ENCODE measurements at places on chromosomes 2 and 18.

GRCh38 chr2:160742667-160743066, 249.1 kb upstream of the RBMS1 start:
- no peak for DNase-seq

DNA sequence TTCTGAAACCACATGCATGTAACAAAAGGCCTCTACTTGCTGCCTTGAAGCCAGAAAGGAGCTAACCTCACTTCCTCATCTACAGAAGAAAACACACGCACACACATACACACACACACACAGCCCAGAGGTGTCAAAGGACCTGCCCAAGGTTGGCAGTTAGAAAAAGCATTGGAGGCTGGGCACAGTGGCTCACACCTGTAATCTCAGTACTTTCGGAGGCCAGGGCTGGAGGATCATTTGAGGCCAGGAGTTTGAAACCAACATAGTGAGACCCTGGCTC, 125.9 kb upstream of the RNF152 start:
- no peak for DNase-seq

- DNase-seq = no peak
Measured at GRCh38 chr2:148122788-148123187, 101.9 kb downstream of the MBD5 start.

DNA sequence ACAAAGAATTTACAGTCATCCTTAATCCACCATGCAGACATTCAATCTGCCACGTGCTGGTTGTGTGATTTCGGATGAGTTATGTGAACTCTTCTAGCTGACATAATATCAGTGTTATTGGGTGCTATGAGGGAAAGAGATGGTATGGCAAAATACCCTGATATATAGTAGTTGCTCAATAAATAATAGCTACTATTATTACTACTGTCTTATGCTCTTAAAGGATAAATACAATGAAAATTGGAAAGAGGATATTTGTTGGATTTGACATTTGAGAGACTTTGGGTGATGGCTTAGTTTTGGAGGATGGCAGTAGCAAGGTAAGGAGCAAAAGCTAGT, 86.5 kb downstream of the MYO3B start:
- DNase-seq = no peak

DNA sequence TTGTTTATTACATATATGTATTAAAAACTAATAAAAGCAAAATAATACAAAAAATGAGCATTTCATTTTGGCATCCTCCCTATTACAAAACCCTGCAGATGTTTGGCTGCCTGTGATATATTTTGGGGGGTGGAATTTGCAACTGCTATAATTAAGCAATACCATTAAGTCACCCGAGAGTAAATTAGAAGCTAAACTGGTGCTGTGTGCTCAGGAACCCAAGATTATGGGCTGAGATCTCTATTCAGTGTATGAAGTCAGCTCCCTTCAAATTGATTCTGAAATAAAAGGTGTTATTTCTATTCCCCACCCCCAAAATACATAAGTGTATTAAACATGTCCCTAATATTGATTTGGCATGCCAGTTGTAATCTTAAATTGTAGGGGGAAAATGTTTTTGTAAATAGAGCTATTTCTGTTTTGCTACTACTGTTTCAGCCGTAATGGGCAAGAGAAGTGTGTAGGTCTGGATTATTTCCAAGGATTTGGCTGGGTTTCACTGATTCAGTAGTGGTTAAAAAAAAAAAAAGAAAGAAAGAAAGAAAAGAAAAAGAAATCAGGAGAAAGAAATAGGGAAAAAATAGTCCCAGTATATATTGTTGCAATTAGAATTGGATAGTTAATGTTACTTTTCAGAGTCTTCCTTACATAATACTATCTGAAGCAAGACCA, 110.9 kb downstream of the SS18 start:
- no peak for DNase-seq

- no peak for DNase-seq
Measured at GRCh38 chr18:22250591-22250996, 81.2 kb downstream of the GATA6 start.

DNA sequence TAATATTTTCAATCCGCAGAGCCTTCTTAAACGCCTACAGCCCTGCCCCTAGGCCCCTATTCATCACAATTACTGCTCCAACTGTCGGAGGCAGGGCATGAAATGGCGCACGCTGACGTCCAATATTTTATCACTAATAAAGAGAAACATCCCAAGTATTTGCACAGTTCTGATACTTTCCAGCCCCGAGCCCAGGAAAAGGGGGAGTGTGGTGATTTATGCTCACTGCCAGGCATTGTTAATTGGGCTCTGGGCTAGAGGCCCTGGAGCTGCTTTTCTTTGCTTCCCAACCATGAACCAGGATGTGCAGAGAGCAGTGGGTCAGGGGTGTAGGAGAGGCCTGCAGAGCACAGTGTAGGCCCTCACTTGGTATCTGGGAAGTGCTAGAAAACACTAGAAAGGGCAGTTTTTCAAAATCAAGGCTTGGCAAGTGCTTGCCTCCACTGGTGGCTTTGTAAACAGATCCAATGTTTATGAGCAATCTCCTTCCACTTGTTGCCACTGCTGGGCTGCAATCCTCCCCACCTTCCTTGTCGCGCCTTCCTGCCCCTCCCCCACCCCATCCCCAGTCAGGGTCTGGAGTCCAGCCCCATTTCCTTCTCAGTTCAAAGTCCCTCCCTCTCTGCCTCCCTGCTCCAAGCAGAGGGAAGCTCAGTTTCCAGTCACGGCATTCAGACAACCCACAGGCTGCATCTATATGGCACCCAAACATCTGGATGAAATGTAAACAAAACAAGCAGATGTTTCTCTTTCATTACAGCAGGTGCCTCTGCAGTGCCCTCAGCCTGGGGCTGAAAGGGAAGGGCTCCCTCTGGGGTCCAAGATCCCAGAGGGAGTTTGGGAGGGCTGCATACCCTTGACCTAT, 83.9 kb upstream of the PKDCC start:
- no peak for DNase-seq

- no peak for DNase-seq
Measured at GRCh38 chr18:46226461-46226860, 122.3 kb downstream of the HAUS1 start.

GRCh38 chr2:212894026-212894425, 257.4 kb downstream of the IKZF2 start:
- DNase-seq = no peak

DNA sequence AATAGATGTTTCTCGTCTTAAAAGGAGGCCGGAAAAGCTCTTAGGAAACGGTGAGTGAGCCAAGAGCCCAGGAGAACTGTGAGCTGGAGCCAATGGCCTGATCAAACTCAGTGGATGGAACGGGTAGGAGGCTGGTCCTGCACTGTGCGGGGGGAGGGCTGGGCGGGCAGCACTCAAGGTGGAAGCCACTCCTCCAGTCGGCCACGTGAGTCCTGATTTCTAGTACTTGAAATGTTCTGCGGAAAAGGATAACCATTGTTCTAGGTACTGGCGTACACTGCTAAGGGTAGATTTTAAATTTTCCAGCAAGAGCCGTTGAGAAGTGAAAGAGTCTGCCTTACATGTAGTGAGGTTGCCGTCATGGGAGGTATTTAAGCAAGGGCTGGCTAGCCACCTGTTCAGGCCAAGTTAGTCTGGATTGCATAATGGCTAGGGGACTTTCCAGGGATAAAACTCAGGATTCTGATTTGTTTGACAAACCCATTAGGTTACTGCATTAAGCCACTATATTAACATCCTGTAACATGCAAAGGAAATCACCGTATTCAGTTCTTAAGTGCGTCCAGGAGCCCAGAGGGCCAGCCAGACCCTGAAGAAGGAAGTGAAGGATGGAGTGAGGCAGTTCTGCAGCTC, 51.3 kb upstream of the ODC1 start:
- DNase-seq = no peak

- DNase-seq = no peak
Measured at GRCh38 chr2:214648520-214648919, 161.0 kb downstream of the BARD1 start.

GRCh38 chr2:241598487-241598886, 38.5 kb downstream of the THAP4 start:
- no peak for DNase-seq

DNA sequence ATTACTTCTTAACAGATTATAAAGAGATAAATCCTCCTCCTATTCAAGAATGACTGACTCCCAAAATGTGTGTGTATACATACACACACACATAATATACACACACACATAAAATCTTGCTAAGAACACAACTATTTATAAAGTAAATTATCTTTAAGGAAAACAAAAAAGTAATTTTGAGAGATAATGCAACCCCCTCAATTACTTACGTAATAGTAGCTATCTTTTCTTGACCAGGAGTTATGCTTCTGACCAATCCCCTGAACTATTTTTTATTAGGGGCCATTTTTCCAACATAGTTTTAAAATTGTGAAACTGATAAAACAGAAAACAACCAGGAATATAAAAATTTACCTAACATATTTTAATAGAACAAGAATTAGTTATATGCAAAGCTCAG, 113.0 kb upstream of the CHRNA1 start:
- DNase-seq = no peak

DNA sequence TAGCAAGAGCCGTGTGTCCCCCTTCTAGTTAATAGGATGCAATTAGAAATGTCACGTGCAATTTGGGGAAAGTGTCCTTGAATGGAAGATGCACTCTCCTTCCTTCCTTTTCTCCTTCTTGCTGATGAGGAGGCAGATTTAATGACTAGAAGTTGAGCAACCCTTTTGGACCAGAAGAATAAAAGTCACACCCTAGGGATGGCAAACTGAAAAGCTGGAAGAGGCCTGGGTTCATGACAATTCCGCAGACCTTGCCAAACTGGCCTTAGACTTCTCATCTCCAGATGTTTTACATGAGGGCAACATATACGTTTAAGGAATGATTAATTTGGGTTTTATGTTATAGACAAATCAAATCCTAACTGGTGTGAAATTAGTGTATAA, 38.6 kb upstream of the NCOA1 start:
- no peak for DNase-seq

- DNase-seq = no peak
Measured at GRCh38 chr2:212173756-212174510, 364.7 kb downstream of the ERBB4 start.

GRCh38 chr2:16127276-16127940, 187.1 kb downstream of the MYCN start:
- DNase-seq = no peak

- no peak for DNase-seq
Measured at GRCh38 chr2:100248971-100249370, 73.3 kb downstream of the LONRF2 start.

DNA sequence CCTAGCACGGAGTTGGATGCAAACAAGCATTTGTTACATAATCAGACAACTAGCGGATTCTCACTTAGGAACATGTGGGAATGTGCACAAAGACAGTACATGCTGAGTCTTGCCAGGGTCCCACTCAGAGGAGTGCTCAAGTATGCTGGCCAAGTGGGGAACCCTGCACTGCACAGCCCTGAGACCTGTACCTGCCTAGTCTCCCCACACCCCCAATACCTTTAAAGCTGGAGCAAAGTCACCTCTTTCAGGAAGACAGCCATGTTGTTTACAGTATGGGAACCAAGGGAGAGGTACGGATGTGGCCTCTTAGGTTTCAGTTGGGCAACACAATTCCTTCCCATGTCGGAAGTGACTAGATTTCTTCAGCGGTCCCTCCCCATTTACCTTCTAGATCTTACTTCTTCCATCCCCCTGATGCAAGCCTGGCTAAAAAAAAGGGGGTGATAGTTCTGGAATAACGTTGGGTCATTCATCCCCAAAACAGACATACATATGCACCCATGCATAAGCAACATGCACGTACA, 10.7 kb downstream of the CXCR1 start:
- DNase-seq = no peak

- DNase-seq = no peak
Measured at GRCh38 chr2:109459485-109459884, 154.3 kb downstream of the SEPTIN10 start.

- DNase-seq = no peak
Measured at GRCh38 chr2:181025004-181025403, 44.6 kb downstream of the UBE2E3 start.

All from NCI-H2107 (cell line).